ENCODE measurements at places on chromosomes 3 and 15.

DNA sequence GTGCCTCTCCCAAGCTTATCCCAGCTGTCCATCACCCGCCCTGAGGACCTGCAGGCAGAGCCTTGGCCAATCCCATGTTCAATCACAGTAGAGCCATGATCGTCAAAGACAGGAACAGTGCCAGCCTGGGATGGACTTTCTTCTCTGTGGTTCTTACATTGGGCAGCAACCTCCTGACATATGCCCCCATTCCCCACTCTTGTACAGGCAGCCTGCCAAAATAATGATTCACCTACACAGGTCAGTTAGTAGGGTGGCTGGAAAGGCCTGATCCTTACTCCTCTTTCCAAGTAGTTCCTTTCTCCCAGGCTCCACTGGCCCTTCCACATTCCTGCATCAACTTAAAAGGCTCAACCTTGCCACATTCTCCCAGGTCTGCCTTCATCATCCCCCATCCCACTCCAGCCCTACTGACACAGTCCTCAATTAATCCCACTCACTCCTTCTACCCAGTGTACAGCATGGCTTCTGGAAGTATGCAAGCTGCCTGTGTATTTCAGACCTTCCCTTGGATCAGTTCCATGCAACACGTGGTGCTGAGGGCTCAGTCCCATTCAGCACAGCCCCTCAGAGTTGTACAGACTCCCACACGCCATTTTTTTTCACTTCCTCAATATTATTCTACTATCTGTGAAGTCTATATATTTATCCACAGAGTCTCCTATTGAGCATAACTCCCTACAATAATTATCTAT, 189.8 kb downstream of the NTRK3 start:
- no peak for DNase-seq

DNA sequence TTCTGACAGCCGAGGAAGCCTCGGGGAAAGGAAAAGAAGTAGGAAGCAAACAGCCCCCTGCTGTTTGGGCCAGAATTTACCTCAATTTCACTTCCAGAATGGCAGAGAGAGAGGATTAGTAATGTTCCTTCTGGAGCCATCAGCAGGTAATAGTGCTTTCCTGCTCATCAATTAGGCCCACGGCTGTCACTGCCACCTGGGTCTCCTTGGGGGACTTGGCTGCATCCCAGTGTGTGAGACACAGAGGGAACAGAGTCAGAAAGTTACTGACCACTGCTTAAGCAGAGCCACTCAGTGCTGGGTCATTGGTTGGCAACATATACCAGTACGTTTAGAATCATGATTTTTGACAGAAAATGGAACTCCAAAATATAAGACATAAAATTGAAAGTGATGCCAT, 397.0 kb downstream of the EPHA3 start:
- DNase-seq, result no peak

- no peak for DNase-seq
These were observed 1.3 kb downstream of the CTNNB1 start for GRCh38 chr3:41200669-41201021.

GRCh38 chr3:172557515-172558220, 34.4 kb upstream of the TNFSF10 start:
- no peak for DNase-seq

Measured in NCI-H1930 (cell line).